Activated CD4-positive, alpha-beta memory T cell treated with anti-CD3 and anti-CD28 coated beads for 36 hours (primary cell): ENCODE measurements at places on chromosomes 3 and 15. TPM values are rescaled to one million over a fixed set of nuclear protein-coding genes. Genes with fewer than 3 reads are reported as not detected.
A peak's percentile ranks its signal among the peaks of the same experiment; 100 is the strongest.

Gene GOLGA8J
- not detected for total RNA-seq

Gene MASP1
- not detected for total RNA-seq

GRCh38 chr3:23948761-23949160 lies 3.7 kb downstream of the NR1D2 start:
- no peak for DNase-seq

DNA sequence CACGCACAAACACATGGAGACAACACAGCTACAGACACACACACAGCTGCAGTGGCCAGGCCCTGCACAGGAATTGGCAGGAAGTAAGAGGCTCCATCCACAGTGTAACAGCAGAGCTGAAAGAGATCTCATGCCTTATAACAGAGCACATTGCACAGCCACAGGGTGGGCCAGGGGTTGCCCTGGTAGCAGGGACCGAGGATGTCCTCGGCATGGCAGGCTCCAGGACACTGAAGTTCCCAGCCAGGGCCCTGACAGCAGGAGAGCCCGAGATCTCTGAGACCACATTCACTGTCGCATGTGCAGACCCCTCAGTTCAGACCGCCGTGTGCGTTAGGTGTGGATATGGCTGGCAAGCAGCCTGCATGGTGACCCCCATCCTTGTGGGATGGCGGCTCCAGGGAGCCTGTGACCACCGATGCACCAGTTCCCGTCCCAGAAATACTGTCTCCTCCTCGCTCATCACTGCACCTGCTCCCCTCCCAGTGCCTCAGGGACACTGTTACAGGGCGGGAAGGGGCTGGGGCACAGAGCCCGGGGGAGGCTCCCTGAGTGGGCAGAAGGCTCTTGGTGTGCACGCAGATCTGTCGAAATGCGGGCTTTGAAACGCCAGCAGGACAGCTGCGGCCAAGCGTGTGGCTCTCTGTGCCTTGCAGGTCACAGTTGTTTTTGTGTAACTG lies 1.5 kb upstream of the OCA2 start:
- no peak for DNase-seq

DNA sequence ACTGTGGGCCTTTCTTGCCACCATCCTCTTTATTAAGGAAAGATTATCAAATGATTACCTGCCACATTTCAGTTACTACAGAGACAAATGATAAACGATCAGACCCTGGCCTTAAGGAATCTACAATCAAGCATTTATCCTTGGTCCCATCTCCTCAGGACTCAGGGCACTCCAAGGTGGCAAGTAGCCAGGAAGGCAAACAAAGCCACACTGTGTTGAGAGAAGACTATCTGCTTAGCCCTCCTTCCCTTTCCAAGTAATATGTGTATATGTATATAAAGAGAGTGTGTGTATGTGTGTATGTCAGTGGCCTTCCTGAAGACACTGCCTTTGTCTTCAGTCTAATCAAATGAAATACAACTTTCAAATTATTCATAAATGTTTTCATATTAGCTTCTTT lies 490.1 kb upstream of the ATP11B start:
- DNase-seq = no peak

DNA sequence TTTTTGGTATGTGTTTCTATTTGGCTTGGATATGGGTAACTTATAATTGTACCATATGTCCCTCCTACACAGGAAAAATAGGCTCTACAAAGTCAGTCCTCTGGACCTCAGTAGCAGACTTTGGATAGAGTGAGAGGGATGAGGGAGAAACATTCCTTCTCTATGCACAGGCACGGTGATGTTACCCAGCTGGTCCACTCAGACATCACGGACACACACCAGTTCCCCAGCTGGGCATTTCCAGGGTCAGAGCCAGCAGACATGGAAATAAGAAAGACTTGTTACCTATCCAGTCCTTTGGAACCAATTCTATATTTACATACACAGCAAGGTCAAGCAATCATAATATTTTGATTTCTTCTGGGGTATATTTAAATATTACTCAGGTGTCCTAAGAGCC lies 433.1 kb upstream of the KCNMB2 start:
- DNase-seq = no peak

DNA sequence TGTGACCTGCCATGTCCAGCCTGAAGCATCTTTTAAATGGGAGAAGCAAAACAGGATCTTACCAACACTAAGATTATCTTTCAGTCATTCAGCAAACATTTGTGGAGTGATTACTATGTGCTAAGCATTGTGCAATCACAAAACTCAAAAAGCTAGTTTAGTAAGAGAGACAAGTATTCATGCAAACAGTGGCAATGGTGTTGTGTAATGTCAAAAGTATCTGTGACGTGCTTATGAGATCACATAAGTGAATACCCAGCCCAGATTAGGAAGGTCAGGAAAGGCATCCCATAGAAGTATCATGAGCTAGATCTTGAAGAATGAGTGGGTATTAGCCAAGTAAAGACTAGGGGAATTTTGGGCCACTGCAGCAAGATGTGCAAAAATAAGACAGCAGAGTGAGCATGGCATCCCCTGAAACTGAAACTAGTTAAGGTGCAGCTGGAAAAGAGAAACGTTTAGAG lies 32.1 kb downstream of the SEC62 start:
- peak; percentile 14 for DNase-seq

DNA sequence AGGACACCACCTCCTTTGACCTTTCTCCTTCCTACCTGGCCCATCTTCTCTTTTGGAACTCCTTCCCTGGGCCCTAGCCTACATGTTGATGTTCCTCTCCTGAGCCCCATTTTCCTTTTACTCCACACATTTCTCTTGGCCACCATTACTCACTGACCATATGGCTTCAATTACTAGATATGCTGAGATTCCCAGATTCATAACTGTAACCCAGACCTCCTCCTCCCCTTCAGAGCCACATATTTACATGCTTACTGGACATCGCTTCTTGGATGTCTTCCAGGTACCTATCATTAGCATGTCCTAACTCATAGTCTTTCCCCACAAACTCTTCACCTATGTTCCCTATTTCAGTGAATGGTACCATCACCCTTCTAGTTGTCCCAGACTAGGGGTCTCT lies 24.4 kb upstream of the TRIM59 start:
- DNase-seq = no peak

- DNase-seq = no peak
Measured at GRCh38 chr3:15645740-15646501, 44.4 kb downstream of the BTD start.

- no peak for DNase-seq
Measured at GRCh38 chr3:143041903-143042302, 40.5 kb downstream of the U2SURP start.
